Caki2 (cell line): ENCODE measurements at places on chromosomes 3 and 15.

GRCh38 chr15:81050805-81051204 lies 50.1 kb downstream of the TLNRD1 start:
- no peak for DNase-seq

DNA sequence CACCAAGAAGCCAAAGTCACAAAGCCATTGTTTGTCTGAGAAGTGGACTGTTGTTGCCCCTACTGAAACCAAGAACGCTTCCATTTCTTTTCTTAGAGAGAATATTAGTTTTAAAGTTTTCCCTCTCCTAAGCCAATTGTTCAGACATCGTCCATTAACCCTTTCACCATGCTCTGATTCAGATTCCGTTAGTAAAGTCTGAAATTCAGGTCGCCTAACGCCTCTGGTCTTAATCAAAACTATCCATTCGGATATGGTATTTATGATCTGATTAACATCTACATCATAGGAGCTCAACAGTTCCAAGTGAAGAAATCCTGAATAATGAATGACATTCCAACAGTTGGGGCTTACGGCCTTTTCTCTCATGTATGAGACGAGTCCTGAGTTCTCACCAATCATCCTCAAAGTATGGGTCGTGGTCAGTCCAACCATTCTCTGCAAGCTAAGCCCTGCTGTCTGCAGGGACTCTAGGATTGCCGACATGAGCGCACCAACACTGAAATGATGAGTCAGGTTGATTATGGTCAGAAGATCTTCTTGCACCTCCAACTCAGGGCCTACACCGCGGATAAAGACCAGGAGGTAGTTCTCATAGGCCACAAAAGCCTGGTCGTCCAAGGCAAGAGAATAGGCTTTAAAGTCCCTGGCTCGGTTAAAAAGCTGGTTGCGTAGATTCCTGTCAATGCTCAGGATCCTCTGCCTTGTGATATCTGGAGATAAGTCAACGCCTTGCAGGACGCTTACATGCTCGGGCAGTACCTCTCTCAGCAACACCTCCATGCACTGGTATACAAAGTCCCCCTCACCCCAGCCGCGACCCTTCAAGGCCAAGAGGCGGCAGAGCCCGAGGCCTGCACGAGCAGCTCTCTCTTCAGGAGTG lies 767 bp downstream of the EPM2AIP1 start:
- no peak for DNase-seq

DNA sequence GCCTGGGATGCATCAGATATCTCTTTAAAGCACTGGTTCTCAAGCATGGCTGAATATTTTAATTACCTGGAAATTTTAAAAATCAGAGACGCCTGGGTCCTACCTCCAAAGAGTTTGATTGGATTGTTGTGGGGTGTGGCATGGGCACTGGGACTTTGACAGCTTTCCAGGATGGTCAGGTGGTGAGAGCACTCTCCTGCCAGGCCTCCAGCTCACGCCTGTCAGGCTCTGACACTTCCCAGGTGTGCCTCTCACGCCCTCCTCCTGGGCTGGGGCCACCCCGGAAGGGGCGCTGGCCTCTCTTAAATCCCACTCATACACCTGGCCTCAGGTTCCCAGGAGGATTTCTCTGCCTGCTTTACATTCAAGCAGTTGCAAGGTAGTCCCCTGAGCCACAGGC lies 48.5 kb downstream of the AMOTL2 start:
- DNase-seq: no peak

DNA sequence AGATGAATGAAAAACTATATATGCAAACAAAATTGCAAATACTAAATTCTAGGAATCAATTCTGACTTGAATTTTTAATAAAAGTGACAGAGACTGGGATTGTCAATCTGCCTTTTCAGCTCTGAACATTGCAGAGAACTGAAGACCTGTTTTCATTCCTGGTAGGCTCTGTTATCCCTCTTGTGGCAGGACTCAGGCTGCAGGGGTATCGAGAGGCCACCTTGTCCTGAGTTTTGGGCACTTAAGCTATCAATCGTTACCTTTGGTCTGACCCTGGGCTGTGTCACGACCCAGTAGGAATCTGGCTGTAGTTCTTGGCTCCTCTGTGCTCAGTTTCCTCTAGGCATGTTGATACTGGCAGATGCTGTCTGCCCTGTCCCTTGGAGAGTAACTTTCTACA lies 238.0 kb downstream of the CACNA2D3 start:
- no peak for DNase-seq

DNA sequence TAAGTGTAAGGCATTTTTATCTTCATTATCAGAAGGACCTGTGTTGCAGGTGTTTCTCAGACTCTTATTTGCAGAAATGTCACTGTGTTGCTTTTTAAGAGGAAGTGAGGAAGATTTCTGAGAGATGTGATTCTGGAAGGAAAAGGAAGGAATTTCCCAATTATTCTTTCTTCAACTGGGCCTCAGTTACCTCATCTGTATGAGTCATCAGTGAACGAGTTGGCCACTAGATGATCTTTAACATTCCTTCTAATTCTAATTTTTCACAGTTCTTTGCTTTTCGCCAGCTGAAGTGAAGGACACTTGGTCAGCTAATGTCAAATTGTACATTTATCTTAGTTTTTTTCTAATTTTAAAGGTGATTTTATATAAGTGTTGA lies 28.9 kb downstream of the CLEC3B start:
- DNase-seq: no peak
